NCI-H345 (cell line): ENCODE measurements at places on chromosomes 3 and 15.

DNA sequence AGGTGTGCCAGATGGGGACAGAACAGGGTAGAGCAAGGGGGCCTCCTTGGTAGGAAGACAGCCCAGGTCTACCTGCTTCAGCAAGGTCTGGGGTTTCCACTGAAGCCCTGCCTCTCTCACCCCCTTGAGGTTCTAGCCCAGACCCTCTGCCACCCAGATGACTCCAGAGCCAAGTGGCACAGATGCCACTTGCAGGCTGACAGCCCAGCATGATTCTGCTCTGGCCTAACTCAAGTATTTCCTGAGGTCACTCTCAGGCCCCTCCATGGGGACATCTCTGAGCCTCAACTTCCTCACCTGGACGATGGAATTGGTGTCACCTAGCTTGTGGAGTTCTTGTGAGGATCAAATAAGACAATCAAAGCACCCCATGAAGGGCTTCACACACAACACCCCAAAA, 23.9 kb downstream of the PLXNB1 start:
- DNase-seq = no peak

GRCh38 chr3:34065901-34066300, 267.5 kb downstream of the PDCD6IP start:
- no peak for DNase-seq

DNA sequence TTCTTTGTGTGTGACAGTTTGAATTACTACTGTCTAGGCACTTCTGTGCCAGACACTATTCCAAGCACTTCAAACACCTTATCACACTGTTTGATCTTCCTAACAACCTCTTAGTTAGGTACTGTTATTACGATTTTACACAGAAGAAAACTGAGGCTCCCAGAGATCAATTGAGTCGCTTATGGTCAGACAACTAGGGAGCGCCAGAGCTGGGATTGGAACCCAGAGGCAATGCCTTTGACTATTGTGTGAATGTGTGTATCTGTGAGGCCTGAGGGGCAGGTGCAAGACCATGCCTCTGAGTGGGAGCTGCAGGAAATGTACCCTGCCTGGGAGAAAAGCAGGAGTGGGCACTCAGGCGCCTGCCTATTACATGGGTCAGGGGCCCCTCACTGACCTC, 1.8 kb downstream of the TRH start:
- no peak for DNase-seq

GRCh38 chr3:34008191-34008590, 209.8 kb downstream of the PDCD6IP start:
- DNase-seq = no peak

DNA sequence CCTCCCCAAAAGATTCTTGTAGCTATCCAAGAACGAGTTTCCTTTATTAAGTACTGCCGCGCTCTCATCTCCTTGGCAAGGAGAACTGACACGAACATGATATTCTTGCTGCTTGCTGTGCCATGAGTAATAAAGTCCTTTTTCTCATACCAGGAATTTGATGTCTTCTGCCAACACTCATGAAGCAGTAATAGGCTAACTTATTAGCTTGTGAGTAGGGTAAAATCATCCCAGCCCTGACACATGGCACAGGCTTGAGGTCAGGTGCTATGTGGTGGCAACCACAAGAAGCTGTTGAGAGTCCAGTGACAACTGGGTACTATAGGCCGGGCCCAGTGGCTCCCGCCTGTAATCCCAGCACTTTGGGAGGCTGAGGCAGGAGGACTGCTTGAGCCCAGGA, 22.7 kb upstream of the UBXN7 start:
- no peak for DNase-seq

- DNase-seq = no peak
Observed at GRCh38 chr3:71346061-71346460, 237.5 kb downstream of the FOXP1 start.

GRCh38 chr3:7506606-7507180, 645.8 kb downstream of the GRM7 start:
- DNase-seq = no peak

DNA sequence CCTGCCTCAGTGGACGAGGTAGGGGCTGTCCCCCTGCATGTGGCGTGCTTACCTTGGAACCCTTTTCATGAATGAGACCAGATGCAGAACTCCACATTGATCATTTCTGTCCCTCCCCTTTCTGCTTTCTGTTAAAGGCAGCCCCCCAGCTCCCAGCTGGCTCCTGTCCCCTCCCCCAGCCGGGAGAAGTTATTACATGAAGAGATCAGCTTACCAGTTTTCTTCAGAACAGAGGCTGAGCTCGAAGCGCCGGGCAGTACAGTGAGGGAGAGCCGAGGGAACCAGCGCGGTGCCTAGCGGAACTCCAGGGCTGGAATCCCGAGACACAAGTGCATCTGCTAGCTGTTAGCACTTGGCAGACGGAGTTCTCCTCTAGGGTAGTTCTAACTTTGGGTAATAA, 263.3 kb upstream of the NR2E3 start:
- no peak for DNase-seq

- DNase-seq = no peak
Observed at GRCh38 chr15:25333049-25333448, 105.8 kb downstream of the UBE3A start.

DNA sequence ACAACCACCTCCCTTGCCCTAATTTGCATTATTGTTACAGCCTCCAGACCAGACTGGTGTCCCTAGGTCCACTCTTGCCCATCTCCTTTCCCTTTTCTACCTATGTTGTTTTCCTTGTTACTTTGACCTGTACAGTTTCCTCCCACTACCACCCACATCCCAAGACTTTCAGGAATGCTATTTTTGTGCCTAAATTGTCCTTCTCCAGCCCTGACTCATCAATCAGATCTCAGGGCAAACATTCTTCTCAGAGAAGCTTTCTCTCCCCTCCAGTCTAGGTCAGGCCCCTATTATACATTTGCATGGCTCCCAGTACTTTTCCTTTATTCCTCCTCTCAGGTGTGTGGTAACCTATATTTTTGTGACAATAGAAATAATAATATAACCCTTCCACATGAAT, 241.5 kb downstream of the IGSF11 start:
- no peak for DNase-seq

- no peak for DNase-seq
Observed at GRCh38 chr3:127745656-127746399, 73.1 kb downstream of the ABTB1 start.

GRCh38 chr3:45608885-45609284, 14.3 kb downstream of the LIMD1 start:
- DNase-seq = no peak

DNA sequence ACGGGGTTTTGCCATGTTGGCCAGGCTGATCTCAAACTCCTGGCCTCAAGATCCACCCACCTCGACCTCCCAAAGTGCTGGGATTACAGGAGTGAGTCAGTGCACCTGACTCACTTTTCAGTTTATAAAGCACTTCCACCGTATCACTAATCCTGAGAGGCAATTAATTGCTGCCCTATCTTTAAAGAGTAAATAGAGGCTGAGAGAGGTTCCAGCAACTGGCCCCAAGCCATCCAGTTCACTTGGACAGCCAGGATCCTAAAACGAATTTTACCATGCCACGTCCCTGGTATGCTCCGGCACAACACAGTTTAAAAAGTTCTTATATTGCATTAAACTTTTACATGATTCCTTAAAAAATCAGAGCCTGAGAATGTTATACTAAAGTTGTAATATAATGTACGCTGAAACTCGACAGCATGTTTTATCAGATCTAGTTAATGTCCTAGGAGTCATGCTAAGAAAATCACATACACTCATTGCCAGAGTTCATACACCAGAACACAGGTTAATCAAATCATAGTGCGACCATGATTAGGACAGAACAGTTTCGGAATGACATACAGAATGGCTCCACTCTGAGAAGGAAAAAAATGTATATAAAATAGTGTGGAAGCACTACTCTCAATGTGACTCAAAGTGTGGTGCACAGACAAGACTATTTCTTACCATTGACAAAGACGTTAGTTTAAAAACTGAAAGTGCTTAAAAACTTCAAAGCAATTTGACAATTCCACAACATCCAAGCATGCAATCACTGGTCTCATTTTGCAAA, 125.4 kb downstream of the ULK4 start:
- DNase-seq = no peak

- DNase-seq = no peak
Observed at GRCh38 chr3:175105066-175105465, 245.9 kb downstream of the NAALADL2 start.

DNA sequence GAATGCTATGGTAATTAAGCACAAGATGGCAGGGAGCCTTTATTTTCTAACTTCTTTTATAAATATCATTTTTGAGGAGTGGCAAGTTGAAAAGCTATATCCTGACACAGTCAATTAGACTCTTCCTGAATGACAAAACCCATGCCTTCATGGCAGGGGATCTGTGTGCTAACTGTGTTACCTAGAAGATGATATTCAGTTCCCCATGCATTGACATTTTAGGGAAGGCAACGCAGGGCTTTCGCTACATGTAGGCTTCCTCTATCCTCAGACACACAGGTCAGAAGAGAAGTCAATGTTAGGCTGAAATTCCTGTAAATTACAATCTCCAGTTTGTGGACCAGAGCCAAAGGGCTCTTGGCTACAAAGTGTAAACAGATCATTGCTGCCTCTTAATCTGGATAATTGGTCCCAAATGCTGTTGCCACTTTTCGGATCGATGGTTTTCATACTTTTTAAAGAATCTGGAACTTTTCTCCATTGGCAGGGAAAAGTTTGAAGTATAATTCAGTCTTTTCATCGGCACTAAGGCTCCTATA, 22.6 kb upstream of the NR2F2 start:
- no peak for DNase-seq

DNA sequence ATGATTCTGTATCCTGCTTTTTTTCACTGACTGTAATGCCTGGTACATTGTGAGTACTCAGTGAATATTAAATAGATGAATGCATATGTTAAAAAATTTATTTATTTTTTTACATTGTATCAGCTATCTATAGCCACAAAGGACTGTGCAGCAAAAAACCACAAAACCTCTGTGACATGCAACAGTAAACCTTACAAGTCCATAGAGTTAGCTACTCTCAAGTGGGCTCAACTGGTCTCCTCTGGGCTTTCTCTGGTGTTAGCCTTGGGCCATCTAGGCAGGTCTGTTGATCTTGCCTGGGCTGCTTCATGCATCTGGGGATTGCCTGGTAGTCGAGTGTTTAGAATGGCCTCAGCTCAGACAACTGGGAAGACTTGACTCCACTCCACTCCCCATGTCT, 35.3 kb downstream of the OTOL1 start:
- DNase-seq = no peak

- no peak for DNase-seq
Observed at GRCh38 chr3:51942603-51943450, 664 bp downstream of the PARP3 start.

GRCh38 chr15:74815121-74815934, 2.7 kb downstream of the LMAN1L start:
- DNase-seq = no peak

DNA sequence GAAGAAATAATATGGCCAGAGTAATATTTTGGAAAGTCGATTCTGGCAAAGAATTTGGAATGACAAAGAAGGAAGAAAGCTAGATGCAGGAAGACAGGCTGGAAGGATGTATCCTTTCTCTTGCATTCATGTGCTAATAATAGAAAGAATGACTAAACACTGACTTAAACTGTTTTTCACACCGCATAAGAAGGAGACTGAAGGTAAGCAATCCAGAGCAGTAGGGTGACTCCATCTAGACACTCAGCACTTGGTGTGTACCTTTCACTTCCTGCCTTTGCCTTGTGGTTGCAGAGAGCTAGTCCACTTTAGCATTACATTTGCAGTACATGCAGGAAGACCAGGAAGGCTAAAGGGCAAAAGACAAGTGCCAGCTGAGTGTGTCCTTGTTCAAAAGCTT, 234.6 kb downstream of the RBMS3 start:
- DNase-seq = no peak

- DNase-seq = no peak
Observed at GRCh38 chr3:49199900-49200281, 28.5 kb downstream of the KLHDC8B start.

DNA sequence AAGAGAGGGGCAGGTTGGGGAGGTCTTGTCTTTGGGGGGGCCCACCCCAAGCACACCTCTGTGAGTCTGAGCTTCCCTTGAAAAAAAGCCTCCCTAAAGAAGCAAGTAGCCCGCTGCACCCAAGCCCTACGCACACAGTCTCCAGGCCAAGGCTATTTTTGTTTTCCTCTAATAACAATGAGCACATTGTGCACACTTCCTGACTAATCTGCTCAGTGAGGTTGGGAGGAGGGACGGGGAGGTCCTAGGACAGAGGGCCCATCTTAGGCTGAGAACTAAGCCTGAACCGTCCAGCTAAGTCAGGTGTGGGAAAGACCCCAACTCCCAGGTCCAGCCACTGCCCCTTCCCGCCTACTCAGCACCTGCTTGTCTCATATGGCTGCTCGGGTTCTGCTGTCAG, 87.2 kb downstream of the HMG20A start:
- no peak for DNase-seq

DNA sequence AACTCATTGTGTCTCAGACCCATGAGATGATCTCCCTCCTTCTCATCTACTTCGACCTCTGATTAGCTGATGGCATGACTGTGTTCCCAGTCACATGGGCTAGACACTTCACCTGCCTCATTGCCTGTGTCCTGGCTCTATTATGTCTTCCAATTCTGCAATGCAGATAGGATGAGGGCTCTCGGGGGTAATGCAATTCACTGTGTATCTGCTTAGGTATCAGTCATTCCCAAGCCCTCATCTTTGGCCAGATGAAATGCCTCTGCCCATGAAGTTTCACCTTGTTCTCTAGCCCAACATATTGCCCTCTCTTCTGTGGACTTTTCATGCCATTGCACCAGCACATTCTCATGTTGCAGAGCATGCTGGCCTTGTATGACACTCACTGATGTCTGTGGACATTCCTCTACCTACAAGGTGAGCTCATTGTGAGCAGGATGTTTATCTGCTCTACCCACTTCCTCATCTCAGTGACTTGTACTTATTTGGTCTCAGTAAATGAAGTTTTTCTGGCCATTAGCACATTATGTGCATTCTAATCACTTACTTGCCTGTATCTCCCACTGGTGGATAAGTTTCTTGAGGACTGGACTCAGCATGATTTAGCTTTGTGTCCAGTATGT, 32.3 kb downstream of the MOBP start:
- no peak for DNase-seq

DNA sequence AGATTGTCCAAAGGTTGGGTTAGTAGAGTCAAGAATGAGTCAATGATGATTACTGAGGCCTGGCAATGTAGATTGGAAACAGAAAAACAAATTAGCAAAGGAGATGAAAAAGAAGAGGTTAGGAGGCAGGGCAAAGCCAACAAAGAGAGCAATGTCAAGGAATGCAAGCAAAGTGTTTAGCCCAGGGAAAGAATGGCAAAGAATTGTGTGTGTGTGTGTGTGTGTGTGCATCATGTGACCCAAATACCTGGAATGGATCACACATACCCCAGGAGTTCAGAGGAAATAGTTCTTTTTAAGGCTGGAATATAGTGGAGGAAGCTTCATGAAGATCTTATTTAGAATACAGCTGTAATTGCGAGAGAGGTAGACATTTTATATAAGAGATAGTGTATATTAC, 831.7 kb upstream of the ARPP21 start:
- DNase-seq = no peak

- peak; percentile 0 for DNase-seq
Observed at GRCh38 chr3:63232764-63233396, 45.2 kb upstream of the SYNPR start.
